ENCODE measurements at places on chromosomes 12 and 14. TPM values are rescaled to one million over a fixed set of nuclear protein-coding genes. Genes with fewer than 3 reads are reported as not detected.

Gene SYT1
- total RNA-seq = 174 TPM

Gene TAS2R43
- total RNA-seq = 3.7 TPM

DNA sequence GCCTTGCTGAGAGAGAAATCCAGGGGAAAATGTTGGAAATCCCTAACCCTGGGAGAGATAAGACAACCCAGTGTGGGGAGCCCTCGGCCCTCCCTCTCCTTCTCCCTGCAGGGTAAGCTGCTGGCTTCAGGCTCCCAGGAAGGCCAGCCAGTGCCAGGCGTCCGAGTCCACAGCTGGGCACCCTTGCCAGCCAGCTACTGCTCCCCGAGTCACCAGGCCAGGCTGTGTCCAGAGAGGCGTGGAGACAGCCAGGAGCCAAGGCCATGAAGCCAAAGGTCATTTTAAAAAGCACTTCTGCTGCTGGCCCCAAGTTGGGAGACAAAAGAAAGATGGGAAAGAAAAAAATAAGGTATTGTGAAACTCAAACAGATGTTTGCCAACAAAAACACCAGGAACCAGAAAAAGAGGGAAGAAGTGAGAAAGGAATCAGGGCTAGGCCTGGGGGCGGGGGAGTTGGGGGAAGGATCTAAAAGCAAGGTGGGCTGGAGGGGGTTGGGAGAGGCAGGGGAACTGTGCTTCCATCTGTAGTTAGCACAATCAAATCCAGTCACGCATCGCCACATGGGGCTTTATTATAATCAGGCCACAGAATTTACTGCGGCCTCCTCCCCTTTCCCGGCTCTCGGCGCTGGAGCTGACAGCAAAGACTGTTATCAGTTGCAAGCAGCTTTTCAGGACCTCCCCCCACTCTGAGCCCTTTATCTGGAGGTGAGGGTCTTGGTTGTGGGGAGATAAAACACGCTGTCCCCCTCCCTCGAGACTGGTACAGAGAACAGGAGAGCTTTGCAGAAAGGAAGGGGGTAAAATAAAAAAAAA is 33.5 kb downstream of the RBM19 start:
- peak; percentile 49 for DNase-seq

GRCh38 chr14:20555845-20556244 is 5.0 kb downstream of the RNASE9 start:
- no peak for DNase-seq

GRCh38 chr12:127538316-127538715 is 728.7 kb upstream of the TMEM132C start:
- DNase-seq = no peak

Gene SLC16A7
- 26.1 TPM for total RNA-seq

GRCh38 chr12:106245767-106246166 is 2.1 kb downstream of the CKAP4 start:
- no peak for DNase-seq

Gene PLA2G1B
- not detected for total RNA-seq

Gene ANP32D
- not detected for total RNA-seq

DNA sequence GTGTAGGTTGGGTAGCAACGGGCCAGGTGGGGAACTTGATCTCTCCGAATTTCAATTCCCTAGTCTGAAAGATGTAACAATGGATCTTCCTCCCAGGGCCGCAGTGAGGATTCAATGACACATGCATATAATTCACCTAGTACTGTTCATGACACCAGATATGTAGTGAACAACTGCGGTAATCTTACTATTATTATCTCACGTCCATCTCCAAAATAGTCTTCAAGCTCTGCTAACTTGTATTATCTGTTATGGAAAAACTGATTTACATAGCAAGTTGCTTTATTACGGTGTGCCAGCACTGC is 26.4 kb downstream of the MOK start:
- no peak for DNase-seq

Gene NKX2-1
- 0.82 TPM for total RNA-seq

DNA sequence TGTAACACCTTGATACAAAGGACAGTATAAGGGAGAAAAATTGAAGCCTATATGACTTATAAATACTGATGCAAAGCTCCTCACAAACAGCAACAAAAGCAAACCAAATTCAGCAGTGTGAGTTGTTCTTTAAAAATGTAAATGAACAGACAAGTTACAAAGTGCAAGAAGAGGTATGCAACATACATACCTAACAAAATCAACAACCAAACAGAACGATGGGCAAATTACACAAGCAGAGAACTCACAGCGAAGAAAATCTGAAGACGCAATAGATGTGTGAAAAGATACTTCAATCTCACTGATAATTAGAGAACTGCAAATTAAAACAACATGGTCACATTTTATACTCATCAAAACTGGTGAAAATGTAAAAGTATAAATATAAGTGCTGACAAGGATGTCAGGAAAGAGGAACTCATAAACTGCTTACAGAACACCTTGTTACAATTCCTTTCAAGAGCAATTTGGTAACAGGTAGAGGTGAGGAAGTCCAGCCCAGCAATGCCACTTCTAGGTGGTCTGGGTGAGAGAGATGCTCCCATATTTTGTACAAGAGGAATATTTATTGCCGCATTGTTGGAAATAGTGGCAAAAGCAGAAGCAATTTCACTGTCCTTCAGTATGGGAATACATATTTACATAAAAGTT is 47.3 kb downstream of the CORO1C start:
- DNase-seq = no peak

Gene IAPP
- total RNA-seq = under 0.01 TPM

DNA sequence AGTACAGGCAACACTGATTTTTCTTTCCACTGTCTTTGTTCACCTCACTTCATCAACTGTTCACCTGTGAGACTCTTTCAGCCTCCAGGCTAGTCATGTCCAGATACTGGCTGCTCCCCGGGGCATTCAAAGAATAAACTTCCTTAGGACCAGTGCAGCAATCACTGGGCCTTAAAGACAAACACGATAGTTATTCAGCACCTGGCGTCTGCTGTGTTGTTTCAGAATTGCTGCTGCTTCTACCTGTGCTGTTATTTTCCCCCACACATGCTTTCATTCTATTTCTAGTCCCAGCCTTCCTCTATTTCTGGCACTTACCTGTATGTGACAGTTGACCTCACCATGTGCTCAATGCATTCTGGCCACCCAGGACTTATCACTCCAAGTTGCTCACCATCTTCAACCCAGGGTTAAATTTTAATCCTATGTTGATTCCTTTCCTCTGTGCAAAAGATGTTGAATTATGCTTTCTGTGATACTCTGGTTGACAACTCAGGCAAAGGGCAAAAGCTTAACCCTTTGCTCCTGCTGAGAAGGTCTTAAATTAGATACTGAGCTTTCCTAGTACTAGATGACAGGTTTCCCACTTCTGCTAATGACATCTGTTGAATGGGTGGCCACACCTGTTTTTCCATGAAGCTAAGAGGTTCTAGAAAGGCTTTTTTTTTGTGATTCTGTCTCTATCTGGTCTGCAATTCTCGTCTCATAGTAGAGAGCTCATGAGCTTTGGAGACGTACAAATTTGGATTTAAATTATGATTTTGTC is 41.4 kb downstream of the PTPRQ start:
- DNase-seq = no peak

Gene VDR
- not detected for total RNA-seq

DNA sequence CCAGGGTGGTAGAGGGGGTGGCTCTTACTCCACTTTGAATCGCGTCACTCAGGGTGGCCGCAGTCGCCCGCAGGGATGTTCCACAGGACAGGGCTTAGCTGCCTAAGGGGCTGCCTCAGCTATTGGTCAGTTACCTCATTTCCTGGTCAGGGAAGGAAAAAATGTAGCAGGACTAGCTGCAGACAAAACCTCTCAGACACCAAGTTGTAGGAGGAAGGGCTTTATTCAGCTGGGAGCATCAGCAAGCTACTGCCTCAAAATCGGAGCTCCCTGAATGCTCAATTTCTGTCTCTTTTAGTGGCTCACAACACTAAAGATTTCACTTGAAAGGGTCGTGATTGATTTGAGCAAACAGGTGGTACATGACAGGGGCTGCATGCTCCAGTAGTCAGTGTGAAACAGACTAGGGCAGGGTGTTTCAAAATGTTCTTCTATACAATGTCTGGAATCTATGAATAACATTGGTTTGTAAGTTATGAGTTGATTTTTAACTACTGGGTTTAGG is 6.4 kb upstream of the CLEC6A start:
- DNase-seq = no peak

Gene PCED1B
- 0.41 TPM for total RNA-seq

Gene C14orf39
- total RNA-seq = not detected

DNA sequence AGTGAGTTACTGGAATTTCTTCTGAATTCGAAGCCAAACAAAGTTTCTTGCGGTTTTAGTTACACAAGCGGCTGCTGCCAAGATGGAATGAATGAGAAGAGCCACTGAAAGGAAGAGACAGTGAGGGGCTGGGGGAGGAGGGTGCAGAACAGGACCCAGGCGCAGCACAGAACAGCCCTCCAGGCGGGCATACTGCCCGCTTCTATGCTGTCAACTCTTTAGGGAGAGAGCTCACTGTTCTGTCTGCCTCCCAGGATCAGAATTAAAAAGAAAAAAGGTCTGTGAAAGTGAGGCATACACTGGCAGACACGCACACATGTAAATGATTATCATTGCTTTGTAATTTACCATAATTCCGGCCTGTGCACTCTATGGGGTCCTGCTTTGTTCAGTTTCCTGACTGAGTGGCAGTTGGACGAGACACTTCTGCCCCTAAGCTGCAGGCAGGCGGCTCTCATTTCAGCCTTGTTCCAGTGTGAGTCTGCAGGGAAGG is 231.6 kb downstream of the CACNA1C start:
- no peak for DNase-seq

DNA sequence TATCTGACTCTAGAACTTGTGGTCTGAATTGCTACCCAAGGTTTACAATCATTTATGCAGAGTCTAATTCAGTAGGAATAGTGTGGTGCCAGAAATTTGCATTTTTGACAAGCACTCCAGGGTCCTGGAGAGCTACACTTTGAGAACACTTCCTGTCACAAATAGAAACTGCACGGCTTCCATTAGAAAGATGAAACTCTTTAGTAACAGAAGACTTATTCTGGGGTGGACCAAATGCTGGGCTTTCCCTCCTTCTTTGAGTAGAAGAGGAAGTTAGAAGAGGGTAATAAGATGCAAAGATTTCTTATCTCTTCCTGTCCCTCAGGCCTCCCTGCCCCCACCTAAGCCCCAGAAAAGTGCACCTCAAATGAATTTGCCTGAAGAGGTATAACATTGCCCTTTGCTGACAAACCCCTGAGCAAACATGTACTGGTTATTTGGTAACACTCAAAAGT is 28.4 kb downstream of the DGLUCY start:
- DNase-seq = no peak

DNA sequence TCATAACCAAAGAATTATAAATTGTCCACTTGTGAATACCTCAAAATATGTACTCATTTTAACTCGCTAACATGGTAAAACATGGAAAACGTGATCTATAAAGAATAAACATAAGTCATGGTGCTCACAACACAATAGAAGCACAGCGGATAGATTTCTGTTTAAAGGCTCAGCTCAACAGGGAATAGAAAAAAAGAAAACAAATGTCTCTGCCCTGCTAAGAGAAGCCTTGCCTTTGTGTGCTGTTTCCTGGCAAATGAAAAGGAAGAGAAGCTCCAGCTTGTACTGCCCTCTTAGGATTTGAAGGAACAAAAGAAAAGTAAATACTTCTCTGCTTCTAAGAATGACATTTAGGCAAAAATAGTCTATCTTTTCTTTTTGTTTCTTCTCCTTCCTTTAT is 121.0 kb upstream of the KRR1 start:
- no peak for DNase-seq

Gene KRT6C
- total RNA-seq = not detected

Gene RHEBL1
- 1.2 TPM for total RNA-seq

Gene ABCD2
- total RNA-seq = 18.3 TPM

- DNase-seq = peak; percentile 80
These were observed 5.7 kb downstream of the WNT5B start for GRCh38 chr12:1634590-1635191.

GRCh38 chr14:83147006-83147405 is 1613.4 kb upstream of the SEL1L start:
- DNase-seq = no peak

Gene C14orf180
- not detected for total RNA-seq

- DNase-seq = no peak
These were observed 106.4 kb downstream of the PRKD1 start for GRCh38 chr14:29821242-29821641.

Gene PTPRB
- total RNA-seq = 4.5 TPM

Measured in frontal cortex (tissue), 4 donors.